ENCODE measurements at places on chromosomes 4 and X.

DNA sequence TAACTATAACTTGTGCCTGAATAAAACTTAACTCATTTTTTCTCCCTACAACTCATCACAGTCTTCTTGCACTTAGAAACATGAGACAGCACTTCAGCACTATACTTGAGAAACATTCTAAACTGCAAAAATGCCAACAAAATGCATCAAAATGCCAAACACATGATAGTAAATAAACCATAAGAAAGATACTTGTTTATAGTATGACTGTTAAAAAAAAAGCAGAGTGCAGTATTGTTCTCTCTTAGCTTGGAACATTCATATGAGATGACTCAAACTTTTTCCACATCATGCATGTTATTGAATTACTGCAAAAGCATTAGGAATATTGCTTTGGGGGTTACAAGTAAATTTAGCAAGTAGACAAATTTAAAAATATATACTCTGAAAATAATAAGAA lies 135.7 kb upstream of the ANXA10 start:
- DNase-seq, result no peak

DNA sequence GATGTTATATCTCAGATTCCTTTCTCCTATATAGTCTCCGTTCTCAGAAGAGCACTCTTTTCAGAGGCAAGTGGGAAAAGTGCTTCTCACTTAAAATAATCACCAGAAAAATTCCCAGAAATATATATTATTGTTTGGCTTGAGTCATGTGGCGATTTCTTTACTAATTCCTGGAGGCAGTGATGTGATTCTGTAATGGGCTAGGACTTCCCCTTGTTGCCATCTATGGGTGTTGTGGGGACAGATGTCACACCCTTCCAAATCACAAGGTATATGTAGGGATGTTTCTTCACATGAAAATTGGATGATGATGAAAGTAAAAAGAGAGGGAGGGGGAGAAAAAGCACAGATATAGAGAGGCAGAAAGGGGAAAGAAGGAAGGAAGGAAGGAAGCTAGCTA lies 553.4 kb downstream of the PPP4R3C start:
- no peak for DNase-seq

DNA sequence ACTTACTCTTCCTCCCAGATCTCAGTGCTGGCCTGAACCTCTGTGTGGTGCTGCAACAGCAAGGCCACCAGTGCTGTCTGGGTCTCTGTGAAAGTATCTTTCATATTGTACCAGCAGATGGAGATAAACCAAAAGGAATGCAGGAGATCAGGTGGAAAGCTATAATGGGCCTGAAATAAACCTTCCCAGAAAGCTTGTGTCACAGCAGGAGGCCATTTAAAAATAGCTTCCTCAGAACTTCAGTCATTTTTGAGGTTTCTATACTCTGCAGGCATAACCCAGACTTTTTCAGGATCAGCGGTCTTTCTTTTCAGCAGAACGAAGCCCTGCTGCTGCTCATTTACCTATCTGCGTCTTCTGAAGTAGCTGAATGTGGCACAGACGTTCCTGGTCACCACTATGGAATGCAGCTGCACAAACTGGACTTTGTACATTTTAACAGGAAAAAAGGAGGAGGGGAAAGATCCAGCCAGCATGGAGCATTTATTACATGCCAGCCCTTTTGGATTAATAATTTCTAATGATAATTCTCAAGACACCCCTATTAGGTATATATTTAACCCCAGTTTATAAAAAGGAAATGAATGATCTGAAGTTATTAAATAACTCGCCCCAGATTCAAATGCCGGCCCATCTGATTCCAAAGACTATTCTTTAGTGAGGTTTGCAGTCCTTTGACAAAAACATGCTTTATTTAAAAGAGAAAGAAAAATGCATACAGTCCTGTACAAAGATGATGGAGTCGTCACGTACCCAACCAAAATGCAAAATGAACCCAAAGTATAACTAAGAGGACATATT lies 119.7 kb downstream of the NFKB1 start:
- DNase-seq, result peak; percentile 58

- DNase-seq, result no peak
Measured at GRCh38 chr4:102625232-102625930, 124.2 kb downstream of the NFKB1 start.

- no peak for DNase-seq
Measured at GRCh38 chrX:55697381-55697780, 20.2 kb upstream of the RRAGB start.

- DNase-seq, result peak; percentile 68
Measured at GRCh38 chr4:88843067-88843685, 145.5 kb upstream of the NAP1L5 start.

DNA sequence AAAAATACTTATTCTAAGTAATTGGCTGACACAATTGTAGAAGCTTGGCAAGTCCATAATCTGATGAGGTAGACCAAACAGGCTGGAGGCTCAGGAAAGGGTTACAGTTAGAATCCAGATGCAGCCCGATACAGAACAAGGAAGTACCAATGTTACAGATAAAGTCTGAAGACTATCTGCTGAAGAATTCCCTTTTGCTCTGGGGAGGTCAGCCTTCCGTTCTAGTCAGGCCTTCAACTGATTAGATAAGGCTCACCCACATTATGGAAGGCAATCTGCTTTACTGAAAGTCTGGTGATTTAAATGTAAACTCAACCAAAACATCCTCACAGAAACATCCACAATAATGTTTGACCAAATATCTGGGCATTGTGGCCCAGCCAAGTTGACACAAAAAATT lies 7.4 kb upstream of the DYNLT3 start:
- no peak for DNase-seq

- no peak for DNase-seq
Measured at GRCh38 chrX:126165721-126166461, at the start of gene DCAF12L2. Gene DCAF12L2 (minus strand): TSS chrX:126166289. CDS start chrX:126165924, 365 bp downstream.

GRCh38 chrX:98067611-98068010 lies 1183.9 kb downstream of the RPA4 start:
- no peak for DNase-seq

DNA sequence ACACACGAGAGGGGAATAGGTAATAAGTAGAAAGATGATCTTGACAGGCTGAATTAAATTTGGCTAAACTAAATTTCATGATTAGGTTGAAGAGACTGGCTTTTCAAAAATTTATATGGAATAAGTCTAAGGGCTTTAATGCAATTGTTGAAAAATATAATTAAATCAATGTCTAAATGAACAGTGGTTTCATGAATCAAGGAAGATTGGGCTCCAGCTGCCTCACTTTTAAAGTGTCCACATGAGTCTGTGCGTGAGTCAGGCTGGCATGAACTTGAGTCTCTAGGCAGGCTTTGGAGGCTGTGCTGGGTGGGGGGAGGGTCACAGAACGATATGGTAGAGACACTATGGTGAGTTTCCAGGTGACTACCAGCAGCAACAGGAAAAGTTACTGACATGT lies 111.9 kb downstream of the SORBS2 start:
- no peak for DNase-seq

DNA sequence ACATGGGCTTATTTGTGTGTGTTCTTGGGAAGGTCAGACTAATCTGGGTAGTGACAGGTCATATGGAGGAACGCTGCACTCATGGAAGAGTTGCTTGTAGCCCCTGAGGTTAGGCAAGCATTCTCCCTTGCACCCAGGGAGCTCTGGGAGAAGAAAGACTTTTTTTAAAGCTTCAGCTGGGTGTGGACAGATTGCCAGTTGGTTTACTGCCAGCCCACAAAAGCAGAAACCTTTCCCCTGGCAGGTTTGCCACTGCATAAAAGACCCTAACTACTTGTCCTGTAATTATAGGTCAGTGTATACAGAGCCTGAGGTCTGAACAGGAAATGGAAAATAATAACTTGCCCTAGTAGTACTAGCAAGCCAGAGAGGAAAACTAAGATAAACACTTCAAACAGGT lies 7.4 kb upstream of the NFKB1 start:
- DNase-seq, result peak; percentile 77

DNA sequence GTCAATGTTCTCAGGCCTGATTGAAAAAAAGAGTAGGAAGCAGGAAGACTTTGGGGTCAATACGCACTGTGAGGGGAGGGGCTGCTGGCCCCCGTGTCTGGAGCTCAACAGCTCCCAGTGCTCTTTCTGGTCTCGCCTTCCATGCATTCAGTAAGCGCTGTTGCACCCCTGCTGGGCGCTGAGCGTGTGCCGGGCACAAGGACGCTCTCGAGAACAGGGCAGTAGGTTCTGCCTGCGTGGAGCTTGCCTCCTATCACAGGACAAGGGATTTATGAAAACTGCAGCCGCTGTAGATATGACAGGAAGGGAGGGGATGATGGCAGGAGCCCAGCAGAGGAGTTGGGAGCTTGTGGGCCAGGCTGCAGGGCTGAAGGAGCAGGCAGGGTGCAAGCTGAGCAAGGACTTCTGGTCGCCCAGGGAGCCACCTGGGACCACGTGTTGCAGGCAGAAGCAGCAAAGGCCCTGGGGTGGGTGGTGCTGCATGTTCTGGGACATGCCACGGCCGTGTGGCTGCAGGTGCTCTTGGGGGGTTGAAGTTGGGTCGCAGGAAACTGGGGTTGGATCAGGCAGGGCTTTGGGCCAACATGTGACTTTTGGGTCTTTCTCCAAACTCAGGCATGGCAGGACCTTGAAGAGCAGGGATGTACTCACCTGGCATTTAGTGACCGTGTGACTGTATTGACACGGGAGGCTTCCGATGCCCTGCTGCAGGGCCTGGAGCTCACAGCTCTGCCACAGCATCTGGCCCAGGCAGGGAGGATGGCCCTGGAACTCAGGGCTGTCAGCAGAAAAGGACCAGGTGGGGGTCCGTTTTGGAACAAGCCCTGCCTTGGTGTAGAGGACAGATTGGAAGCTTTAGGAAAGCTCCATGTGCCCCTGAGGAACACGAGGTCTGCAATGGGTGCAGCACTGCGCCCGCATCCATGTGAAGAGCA lies 97.9 kb downstream of the CPZ start:
- no peak for DNase-seq

- no peak for DNase-seq
Measured at GRCh38 chrX:115260330-115260729, 26.4 kb upstream of the LRCH2 start.

GRCh38 chr4:111631215-111631999 lies 513.8 kb upstream of the FAM241A start:
- DNase-seq, result peak; percentile 68

DNA sequence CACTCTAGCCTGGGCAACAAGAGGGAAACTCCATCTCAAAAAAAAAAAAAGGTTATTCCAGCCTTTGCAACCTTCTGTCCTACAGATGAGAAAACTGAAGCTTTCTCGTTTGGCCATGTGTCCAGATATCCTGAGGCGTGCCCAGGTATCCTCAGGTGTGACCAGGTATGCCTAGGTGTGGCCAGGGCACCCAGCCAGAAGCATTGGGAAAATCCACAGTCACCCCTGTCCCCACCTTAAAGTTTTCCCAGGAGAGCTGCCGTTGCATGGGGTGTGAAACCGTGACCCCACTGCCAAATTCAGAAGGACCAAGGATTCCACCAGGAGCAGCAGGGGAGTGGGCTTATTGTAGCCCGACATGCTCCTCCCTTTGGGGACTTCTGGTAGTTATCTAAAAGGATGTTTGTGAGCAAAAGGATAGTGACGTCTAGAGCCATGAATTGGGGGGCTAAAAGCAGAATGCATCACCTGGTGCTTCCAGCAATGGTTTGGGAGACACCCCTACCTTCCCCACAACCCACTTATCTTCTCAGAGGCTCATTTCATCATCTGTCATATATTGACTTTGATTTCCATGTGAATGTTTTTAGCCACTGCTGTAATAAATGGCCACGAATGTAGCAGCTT lies 4.0 kb upstream of the DHRSX start:
- no peak for DNase-seq

All from COR-L47 (cell line).